ENCODE measurements at places on chromosomes 11 and 22.

DNA sequence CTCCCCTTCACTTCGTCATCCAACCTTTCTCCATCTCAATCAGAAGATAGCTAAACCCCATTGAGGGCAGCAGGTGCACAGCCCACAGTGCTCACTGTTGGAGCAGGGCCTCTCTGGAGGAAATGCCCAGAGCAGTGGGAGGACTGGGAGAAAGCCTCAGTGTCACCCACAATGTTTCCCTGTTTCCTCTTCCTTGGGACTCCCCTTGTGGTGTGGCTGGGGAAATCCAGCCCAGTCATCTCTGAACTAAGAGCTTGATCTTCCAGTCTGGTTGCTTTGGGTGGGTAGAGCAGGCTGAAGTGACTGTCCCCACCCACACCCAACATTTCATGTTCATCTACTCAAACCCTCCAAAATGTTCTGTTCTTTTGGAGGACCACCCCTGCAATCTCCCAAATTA is 29.8 kb upstream of the EED start:
- DNase-seq, result no peak

- peak; percentile 41 for DNase-seq
These were observed 13.2 kb downstream of the RAC2 start for GRCh38 chr22:37230673-37231405.

- DNase-seq, result no peak
These were observed 35.6 kb upstream of the DDI1 start for GRCh38 chr11:104000798-104001197.

- no peak for DNase-seq
These were observed 20.1 kb downstream of the SUN2 start for GRCh38 chr22:38735465-38736256.

- DNase-seq, result no peak
These were observed 1.9 kb downstream of the DPAGT1 start for GRCh38 chr11:119099711-119100110.

- DNase-seq, result no peak
These were observed 22.1 kb downstream of the SCUBE2 start for GRCh38 chr11:9069256-9069655.

- DNase-seq, result no peak
These were observed 13.5 kb downstream of the CCDC90B start for GRCh38 chr11:83272627-83273026.

GRCh38 chr11:61850687-61851086 is 22.6 kb downstream of the FADS2 start:
- DNase-seq, result no peak

DNA sequence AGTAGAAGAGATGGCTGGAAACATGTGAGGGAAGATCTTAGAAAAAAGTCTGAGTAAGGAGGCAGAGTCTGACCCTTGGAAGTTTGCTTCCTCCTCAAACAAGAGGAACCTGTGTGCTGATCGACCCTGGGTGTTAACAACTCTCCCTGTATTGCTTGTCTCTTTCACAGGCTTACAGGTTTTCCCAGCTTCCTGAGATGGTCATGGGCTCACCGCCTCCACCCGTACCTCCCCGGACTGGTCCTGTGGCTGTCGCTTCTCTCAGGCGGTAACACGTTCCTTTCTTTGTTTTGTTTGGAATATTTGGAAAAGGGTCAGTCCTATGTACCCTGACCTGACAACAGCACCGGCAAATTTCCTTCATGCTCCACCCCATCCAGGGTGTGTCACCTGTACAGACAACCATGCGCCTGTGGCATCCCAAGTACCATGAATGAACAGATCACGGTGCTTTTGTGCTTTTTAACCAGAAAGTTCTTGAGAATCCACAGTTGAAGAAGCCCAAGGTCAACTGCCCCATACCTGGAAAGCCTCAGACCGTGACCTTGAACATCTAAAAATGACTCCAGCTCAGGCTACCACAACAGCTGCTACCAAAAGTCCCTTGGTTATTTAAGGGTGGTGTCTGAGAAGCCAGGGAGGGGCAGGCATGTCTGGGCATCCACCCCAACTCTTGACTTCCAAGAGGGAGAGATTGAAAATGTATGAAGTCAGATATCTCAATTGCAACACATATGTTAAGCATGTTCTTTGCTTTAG is 44.6 kb downstream of the C11orf91 start:
- DNase-seq, result no peak

DNA sequence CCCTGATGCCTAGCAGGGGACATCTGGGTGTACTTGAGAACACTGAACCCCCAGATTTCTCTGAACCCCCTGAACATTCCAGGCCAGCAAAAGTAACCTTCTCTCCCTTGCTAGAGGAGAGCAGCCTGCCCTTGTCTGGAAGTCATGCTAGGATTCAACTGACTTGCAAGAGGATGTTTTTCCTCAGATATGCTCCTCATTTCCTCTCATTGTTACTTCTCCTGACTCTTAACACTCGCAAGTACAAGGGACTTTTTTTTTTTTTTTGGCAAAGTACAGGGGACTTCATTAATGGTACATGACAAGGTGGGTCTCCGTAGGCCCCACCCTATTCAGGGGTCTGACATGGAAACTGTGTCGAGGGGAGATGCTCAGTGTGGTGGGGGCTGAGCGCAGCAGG is 6.3 kb upstream of the MCHR1 start:
- DNase-seq, result no peak

- DNase-seq, result no peak
These were observed 2.3 kb upstream of the OSBP start for GRCh38 chr11:59617876-59618275.

GRCh38 chr11:30314625-30315024 is 8.3 kb upstream of the ARL14EP start:
- no peak for DNase-seq

GRCh38 chr11:79762279-79762921 is 321.6 kb upstream of the TENM4 start:
- no peak for DNase-seq

DNA sequence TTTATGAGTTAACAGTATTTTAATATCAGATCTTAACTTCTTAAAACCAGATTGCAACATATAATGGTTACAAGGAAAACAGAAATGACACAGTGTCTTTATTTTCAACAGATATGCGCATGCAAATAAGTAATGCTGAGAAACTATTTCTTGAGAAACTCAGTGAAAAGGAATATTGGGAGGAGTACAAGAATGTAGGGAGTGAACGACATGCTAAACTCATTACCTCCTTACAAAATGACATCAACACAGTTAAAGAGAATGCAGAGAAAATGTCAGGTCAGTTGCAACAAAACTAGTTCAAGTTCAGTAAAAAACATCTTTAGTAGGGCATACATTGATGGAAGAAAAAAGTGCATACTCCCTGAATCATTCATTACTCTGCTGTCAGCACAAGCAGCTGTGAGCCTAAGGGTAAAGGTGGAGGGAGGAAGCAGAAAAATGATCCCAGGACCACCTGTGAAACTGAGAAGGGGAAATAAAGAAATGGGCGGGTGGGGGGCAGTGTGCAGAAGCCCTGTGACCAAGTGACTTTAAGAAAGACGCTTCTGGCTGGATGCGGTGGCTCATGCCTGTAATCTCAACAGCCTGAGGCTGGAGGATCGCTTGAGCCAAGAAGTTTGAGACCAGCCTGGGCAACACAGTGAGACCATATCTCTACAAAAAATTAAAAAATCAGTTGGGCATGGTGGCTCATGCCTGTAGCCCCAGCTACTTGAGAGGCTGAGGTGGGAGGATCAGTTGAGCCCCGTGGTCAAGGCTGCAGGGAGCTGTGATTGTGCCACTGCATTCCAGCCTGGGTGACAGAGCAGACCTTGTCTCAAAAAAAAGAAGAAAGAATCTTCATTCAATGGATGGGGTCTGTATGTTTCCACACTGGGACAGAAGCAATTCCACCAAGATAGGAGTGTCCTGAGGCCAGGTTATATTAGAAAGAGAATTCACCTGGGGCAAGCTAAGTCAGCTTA is 31.2 kb downstream of the CCDC83 start:
- DNase-seq, result no peak

- DNase-seq, result no peak
These were observed 15.3 kb downstream of the TTC12 start for GRCh38 chr11:113329725-113330124.

- no peak for DNase-seq
These were observed 93.2 kb upstream of the PRR5 start for GRCh38 chr22:44608597-44609399.

- peak; percentile 31 for DNase-seq
These were observed 907 bp downstream of the SLC15A3 start for GRCh38 chr11:60950933-60951605.

DNA sequence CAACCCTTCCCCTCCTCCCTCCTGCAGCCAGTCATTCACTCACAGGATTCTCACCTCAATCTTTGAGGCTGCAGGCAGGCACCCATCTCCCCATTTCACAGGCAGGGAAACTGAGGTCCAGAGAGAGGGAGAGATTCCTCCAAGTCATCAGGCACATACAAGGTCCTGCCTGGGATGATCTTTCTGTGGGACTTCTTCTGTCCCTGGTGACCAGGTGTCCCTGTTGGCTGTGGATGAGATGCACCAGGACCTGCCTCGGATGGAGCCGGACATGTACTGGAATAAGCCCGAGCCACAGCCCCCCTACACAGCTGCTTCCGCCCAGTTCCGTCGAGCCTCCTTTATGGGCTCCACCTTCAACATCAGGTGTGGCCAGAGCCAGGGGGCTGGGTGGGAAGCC is 7.8 kb downstream of the FTH1 start:
- DNase-seq, result no peak

DNA sequence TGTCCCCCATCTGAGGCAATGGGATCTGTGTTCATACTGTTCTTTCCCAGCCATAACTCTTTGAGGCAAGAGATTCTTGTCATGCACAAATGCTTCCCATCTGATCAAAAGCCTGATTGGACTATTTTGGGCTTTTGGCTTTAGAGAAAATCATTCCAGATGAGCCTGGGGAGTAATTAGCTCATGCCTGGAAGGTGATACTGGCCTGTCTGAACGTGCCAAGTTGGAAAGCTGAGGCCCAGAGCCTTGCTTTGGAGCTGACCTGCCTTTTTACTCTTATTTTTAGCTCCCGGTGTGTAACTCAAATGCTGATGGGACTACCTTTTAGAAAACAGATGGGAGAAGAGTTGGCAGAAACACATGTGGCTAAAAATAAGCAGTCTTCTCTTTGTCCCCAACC is 105.0 kb downstream of the DBX1 start:
- DNase-seq, result no peak

DNA sequence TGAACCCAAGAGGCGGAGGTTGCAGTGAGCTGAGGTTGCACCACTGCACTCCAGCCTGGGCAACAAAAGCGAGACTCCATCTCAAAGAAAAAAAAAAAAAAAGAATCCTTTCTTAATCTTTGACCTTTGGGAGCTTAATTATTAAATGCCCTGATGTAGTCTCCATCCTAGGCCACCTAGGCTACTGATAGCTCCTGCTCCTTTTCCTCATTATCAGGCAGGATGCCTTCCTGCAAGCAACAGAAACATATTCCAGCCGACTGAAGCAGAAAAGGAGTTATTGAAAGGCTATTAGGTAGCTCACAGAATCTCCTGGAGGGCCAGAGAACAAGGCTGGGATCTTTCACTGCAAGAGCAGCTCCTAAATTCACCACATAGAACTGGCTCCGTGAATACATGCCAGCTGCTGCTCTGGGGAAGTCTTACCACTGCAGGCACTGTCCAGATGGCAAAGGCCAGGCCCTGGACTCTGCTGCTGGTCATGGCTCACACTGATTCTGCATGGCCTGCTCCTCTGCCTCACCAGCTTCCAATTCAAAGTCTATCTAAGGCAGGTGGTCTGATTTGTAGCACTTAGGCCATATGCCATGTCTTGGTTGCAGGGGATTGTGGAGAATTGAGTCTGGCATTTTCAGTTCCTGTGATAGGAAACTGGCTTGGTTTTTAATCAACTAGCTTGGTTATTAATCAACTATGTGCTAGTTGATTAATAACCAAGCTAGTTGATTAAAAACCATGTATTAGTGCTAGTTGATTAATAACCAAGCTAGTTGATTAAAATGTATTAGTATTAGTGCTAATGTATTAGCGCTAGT is 26.0 kb upstream of the POLD3 start:
- DNase-seq, result no peak

DNA sequence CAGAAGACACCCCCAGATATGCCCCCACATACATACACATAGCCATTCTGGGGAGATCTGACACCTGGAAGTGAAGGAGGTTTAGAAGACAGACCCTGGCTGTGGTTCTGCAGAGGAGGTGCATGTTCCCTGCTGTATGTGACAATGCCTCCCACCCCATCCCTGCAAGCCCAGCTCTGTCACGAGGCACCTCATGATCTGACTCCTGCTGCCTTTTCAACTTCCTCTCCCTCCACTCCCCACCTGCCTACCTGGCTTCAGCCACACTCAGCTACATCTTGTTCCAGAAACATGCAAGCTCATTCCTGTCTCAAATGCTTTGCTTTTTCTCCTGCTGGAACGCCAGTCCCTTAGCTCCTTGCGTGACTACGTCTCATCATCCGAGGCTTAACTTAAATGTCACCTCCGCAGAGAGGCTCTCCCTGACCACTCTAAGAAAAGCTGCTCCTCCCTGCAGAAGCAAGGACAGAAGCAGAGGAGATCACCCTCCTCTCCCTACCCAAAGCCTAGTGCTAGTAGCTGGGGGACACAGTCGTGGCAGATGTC is 114.5 kb downstream of the FEZ1 start:
- no peak for DNase-seq

DNA sequence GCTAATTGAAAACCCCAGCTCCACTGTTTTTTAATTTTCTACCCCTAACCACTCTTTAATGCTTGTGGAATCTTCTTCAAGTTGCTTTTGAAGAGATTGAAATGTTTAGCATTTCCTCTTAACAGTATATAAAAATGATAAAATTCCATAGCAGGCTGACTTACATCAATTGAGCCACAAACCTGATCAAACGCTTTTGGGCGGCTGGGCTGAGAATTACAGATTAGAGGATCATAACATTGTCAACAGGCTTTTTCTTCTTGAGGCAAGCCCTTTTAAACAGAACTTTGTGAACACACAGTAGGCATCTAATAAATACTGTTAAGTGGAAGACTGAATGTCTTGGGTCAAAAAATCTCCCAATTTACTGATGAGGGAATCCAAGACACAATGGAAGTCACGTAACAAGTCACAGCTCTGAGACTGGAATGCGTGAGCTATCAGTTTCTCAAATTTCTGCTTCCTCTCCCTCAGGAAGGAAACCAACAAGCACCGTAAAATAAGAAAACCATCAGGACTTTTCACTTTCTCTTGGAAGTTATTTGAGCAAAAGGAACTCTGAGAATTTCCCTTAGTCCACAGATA is 50.0 kb upstream of the CCDC89 start:
- no peak for DNase-seq

GRCh38 chr11:103798446-103798845 is 238.0 kb upstream of the DDI1 start:
- DNase-seq, result no peak

- DNase-seq, result no peak
These were observed 3.0 kb downstream of the RAB39A start for GRCh38 chr11:107931206-107931605.

DNA sequence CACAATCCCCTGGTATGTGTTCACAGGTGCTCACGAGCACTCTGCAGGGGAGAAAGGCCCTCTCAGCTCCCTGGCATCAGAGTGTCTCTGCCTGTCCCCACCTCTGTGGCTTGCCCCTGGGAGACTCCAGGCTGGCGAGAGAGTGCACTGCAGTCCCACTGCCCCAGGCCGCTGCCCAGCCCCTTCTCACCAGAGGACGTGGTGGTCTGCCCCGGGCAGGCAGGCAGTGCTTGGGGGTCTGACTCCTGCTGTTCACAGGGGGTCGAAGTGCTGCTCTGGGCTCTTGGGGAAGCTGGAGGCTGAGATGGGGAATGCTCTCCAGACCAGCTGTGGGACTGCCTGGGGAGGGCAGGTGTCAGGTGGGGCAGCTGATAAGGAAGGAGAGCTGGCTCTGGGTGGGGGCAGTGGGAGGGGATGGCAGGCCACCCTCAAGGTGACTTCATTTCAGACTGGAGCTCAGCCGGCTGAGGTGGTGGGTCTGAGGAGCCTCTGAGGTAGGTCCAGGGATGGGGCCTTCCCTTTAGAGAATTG is 151.0 kb upstream of the B3GAT1 start:
- no peak for DNase-seq

All from CD4-positive, alpha-beta T cell (primary cell).